ENCODE measurements at places on chromosomes 6 and 20.

GRCh38 chr20:10328897-10329255, 105.1 kb downstream of the MKKS start:
- DNase-seq = no peak
- no peaks in the 10 kb centered on the region for H3K27me3 ChIP-seq
- no peaks in the 10 kb centered on the region for H3K4me1 ChIP-seq
- no peaks in the 10 kb centered on the region for H3K36me3 ChIP-seq
- H3K4me3 ChIP-seq = no peak overlapping the region

- H3K36me3 ChIP-seq = no peaks in the 10 kb centered on the region
- no peak for DNase-seq
- no peak overlapping the region for H3K27ac ChIP-seq
- H3K4me3 ChIP-seq = no peak overlapping the region
- no peaks in the 10 kb centered on the region for H3K27me3 ChIP-seq
Measured at GRCh38 chr6:29487131-29487530, 625 bp downstream of the MAS1L start.

DNA sequence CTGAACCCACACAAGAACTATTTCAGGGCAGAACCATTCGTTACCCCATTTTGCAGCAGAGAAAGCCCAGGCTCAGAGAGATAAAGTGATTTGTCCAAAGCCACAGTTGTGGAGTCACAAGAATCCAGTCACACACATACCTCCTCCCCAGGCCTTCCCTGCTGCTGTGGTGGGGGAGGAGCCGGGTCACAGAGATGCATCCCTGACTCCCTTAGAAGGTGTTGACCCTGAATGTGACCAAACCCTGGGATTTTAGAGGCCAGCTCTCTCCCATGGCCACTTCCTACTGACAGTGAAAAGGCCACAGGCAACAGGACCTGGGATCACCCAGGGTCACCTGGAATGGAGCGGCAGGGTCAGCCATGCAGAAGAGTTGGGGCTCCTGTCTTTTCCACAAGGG, 48.6 kb downstream of the CHMP4B start:
- H3K27ac ChIP-seq = no peak overlapping the region
- H3K27me3 ChIP-seq = no peaks in the 10 kb centered on the region
- peaks cover 16% of the 10 kb centered on the region for H3K4me1 ChIP-seq

DNA sequence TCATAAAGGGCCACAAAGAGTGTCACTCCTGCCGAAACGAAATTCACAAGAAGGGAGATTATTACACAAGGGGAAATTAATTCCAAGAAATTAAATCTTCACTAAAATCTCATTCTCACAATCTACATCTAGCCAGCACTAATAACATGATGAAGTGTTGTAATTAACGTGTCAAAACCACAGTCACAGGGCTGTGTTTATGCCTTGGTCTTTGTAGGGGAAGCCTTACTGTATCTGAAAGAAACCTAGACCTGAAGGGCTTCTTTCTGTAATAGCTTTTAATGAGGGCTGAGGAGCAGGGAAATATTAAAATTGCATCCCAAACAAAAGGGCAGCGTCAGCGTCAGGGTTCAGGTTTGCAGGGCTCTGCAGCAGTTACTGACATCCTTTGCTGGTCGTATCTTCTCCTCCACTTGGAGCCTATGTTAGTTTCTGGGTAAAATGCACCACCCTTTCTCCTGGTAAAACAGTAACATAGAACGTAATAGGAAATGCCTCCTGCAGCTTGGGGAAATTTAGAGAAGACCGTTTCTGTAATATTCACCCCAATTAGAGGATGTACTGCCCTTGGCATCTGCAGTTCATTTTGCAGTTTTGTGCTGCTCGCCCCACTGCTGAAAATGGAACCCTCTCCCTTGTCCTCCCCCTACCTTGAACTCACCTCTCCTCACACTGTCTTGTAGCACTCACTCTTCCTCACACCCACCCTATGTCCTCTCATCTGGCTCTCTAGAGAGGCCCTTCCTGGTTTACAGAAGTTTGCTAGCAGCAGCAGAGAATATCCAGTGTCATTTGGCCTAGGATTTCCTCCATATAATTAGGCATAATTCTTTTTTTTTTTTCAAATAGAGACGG, 109.0 kb upstream of the TRAF3IP2 start:
- no peak for DNase-seq
- H3K27me3 ChIP-seq = no peaks in the 10 kb centered on the region
- H3K27ac ChIP-seq = no peak overlapping the region

- H3K36me3 ChIP-seq = no peaks in the 10 kb centered on the region
- no peak for DNase-seq
- H3K27ac ChIP-seq = no peak overlapping the region
- H3K4me1 ChIP-seq = peaks cover 8% of the 10 kb centered on the region
- no peaks in the 10 kb centered on the region for H3K27me3 ChIP-seq
Measured at GRCh38 chr20:14406495-14406894, 69.1 kb upstream of the FLRT3 start.

DNA sequence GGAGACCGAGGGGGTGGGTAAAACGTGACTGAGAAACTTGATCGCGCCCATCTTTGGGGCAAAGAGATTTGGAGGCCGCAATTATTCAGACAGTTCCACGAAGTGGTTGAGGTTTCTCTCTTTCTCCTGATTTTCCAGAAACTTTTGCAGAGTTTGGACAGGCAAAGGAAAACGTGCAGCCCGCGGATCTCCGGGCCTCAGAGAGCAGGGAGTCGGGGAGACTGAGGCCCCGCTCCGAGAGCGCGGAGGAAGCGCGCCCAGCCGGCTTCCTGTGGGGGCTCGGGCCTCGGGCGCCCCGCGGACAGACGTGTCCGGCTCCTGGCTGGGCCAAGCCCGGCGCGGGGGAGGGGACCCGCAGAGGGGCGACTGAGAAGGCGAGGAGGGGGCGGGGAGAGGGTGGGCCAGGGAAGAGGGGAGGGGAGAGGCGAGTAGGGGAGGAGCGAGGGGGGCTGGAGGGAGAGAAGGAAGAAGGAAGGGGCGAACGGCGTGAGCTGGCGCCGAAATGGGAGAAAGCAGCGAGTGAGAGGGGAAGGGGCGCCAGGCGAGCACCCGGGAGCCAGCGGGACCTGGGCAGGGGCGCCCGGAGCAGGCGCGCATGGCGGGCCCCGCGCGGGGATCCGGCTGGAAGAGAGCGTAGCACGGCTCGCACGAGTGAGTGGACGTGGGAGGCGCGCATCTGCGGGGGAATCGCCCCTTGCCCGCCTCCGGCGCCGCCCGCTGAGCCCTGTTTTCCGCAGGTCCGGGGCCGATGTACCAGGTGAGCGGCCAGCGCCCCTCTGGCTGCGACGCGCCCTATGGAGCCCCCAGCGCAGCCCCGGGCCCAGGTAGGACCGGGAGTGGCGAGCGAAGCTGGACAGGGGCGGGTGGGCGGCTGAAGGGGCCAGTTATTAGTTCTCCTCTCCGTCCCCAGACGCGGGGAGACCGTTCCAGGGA, at the start of gene MDFI:
Gene MDFI (plus strand): TSS at position 467 of the 933 bp plus-strand sequence. CDS start 282 bp downstream, at position 749.
- peaks cover 35% of the 10 kb centered on the region for H3K4me1 ChIP-seq
- H3K27ac ChIP-seq = peak within 1 kb of the TSS; percentile 66
- H3K36me3 ChIP-seq = no peaks in the 10 kb centered on the region
- peaks cover 11% of the 10 kb centered on the region for H3K27me3 ChIP-seq
- no peak for DNase-seq

DNA sequence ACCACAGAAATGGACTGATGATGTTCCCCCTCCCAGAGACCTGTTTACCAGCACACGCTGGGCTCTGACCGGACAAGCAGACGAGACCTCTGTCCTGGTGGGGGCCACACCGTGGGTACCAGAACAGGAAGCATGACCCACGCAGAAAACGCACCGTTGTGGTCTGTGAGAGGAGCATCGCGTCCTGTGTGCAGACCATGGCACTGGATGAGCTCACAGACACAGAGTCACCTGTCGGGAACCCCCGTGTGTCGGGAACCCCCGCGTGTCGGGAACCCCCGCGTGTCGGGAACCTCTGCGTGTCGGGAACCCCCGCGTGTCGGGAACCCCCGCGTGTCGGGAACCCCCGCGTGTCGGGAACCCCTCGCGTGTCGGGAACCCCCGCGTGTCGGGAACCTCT, 37.4 kb downstream of the MYT1 start:
- H3K4me1 ChIP-seq = no peaks in the 10 kb centered on the region
- no peak overlapping the region for H3K4me3 ChIP-seq
- no peak overlapping the region for H3K27ac ChIP-seq
- H3K36me3 ChIP-seq = no peaks in the 10 kb centered on the region
- DNase-seq = no peak
- no peaks in the 10 kb centered on the region for H3K27me3 ChIP-seq

All from upper lobe of left lung (tissue), 6 donors.